Mesothelial cell of epicardium (in vitro differentiated cells): ENCODE measurements at places on chromosomes 7 and 10.

- DNase-seq, result no peak
Measured at GRCh38 chr7:16649196-16649595, 3.2 kb downstream of the BZW2 start.

DNA sequence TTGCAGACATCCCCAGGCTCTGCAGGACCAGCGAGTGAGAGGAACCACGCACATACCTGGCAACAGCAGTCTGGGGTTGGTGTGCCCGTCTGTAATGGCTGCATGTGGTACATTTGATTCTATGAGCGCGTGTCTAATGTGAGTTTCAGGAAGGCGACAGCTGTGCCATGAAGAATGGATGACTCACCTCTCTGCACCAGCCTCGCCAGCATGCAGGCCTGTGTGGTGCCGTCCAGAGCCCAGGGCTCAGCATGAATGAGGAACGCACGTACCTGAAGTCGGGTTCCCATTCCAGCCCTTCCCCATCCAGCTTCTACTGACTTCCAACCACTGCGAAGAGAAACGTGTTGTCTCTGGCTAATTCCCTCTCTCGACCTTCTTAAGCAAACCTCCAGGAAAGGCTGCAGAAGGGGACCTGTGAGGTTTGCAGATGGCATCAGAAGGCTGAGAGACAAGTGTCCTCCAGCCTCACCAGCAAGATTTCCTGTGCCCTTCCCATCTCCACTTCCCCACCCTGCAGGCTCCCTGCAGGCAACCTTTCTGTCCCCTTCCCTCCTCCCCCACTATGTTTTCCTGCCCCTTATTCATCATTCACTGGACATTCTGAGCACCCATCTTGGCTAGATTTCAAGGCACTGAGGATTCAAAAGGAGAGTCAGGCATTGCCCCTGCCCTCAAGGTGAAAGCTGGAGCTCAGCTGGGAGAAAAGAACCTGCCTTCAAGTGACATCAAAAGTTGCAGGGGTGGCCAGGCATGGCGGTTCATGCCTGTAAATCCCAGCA is 54.3 kb downstream of the ASB13 start:
- no peak for DNase-seq

DNA sequence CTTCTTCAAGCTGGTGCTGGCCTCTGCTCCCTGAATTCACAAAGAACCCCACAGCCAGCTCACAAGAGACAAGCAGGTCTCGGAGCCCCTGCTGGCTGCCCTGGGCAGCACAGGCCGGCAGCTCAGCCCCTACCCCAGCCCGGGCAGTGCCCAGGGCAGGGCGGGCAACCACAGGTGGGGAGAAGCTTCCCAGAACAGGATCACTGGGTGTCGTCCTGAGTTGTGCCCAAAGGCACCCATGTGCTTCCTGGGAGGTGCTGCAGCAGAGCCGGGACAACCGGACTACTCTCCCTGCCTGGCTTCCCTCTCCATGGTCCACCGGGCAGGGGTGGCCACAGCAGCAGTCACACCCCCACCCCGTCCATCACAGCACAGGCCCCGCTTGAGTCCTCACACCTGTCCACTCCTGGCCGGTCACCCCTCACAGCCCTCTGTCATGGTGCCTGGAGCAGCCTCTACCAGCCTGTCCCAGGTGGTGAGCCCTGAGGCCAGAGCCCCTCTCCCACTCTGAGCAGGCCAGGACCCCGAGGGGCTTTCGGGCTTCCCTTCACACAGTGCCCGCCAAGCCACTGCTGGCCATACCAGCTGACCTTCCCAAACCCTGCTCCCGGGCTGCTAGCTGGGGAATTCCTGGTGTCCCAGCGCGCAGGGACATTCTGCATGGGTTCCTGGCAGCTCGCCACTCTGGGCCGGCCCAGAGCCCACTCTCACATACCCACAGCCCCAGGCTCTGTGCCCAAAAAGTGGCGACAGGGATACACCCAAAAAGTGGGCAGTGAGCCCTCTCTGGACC is 3.1 kb downstream of the RASGEF1A start:
- no peak for DNase-seq

DNA sequence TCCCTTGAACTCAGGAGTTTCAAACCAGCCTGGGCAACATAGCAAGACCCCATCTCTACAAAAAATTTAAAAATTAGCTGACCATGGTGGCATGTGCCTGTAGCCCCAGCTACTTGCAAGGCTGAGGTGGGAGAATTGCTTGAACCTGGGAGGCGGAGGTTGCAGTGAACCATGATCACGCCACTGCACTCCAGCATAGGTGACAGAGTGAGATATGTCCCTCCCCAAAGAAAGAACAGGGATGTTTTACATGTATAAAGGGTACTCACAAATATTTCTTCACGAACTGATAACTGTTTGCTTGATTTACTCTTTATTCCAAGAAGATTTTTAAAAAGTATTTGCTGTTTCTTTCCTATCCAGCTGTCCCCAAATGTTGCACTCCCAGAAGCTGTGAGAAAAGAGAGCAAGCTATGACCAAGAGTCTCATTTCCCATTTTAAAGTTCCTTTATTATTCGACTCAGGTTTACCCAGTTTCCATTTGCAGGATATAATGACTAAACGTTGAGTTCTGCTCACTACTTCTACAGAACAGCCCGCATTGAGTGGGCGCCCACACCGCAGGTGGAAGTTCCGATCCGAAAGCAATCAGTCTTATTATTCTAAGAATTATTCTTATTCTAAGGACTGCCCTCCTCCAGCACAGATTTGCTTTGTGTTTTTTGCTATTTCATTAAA is 90.7 kb downstream of the APBB1IP start:
- DNase-seq, result no peak

GRCh38 chr7:126394406-126394805 is 858.3 kb downstream of the GRM8 start:
- DNase-seq, result no peak

DNA sequence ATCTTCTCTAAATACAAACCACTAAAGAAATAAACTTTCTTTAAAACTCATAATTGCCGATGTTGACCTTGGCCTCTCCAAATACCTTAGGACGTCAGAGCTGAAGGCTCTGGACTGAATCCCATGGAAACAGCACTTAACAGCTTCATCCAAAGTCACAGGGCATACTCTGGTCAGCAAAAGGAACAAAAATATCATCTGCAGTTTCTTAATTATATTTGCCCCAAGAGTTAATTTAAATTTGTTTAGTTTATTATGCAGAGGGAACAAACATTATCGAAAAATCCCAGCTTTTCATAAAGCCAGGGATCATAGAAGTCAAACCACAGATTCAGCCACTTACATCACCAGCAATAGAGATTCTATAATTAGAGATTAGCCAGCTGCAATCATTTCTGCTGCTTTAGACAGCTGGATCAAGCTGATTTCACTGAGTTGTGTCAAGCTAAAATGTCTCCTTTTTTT is 20.5 kb upstream of the FAM13C start:
- no peak for DNase-seq

GRCh38 chr7:137893143-137893742 is 46.5 kb upstream of the DGKI start:
- DNase-seq, result no peak

DNA sequence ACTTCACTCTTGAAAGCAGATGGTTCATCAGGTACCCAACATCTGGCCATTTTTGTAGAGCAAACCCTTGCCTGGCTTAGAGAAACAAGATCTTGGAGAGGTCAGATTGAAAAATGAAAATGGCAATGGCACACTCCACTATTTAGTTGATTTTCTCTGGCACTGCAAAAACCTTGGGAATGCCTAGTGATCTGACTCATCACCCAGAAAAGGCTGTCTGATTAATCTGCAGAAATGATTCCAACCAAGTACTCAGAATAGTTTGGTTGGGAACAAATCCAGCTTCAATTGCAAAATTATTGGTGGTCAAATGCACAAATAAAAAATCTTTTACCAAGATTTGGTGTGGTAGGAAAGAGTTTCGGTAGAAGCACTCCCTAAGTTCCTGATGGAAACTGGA is 351.2 kb downstream of the PHTF2 start:
- no peak for DNase-seq

DNA sequence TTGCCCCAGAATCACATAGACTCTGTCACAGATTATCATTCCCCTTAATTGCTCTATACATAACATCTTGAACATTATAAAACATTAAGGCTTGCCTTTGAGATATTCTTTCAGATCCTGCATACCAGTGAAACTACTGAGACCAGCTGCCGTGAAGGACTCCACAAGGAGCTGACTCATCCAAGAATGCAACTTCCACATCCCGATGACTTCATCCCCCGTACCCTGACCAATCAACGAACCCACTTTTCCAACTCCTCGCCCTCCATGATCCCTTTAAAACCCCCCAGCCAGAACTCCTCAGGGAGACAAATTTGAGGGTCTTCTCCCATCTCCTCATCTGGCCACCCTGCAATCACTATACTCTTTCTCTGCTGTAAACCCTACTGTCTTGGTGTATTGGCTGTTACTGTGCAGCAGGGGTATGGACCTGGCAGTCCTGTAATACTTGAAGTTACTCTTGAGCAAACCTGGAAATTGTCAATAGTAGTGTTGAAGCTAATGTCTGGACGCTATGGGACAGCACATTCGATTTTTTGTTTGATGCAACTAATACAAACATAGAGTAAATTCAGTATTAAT is 49.8 kb downstream of the HTR5A start:
- no peak for DNase-seq

DNA sequence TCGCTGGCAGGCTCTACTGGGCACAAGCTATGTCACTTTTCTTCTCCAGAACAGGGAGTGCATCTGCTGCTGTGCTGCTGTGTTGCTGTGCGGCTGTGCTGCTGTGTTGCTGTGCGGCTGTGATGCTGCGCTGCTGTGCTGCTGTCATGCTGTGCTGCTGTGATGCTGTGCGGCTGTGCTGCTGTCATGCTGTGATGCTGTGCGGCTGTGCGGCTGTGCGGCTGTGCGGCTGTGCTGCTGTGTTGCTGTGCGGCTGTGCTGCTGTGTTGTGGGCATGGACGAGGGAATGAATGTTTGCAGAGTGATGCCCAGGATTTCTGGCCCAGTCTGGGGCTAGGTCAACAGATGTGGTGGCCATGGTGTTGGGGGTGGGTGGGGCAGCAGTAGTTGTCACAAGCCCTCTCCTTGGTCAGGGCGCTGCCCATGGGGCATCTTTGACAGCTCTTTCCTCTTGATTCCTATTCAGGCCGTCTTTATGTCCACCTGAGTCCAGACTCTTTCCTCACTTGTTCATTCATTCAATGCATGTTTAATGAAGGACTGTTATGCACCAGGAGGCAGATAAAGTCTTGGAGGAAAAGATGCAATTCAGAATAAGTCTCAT is 55.6 kb downstream of the C10orf120 start:
- DNase-seq, result no peak

DNA sequence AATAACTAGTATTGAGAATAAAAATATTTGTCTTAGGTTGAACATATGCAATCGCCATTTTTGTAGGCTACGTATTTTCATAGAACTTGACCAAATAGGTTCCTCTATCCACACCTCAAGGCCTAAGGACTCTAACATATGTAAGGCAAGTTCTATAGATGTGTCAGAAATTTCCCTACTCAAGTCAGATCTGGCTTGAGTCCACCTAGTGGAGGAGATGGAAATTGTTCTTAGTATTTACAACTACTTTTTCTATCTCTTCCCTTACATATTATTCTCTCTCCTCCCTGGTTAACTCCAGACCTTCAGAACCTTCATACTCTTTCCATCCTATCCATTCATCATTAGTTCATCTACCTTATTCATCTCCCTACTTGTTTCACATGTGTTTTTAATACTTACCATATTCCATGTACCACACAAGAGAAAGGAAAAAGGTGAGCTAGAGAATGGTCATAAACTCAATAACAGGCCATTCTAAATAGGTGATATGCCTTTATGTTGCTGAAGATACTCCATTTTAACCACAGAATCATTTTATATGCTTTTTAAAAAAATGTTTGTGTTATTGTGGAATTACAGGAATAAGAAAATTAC is 174.5 kb upstream of the HDAC9 start:
- no peak for DNase-seq

- no peak for DNase-seq
Measured at GRCh38 chr10:71209731-71210541, 2.4 kb upstream of the UNC5B start.

DNA sequence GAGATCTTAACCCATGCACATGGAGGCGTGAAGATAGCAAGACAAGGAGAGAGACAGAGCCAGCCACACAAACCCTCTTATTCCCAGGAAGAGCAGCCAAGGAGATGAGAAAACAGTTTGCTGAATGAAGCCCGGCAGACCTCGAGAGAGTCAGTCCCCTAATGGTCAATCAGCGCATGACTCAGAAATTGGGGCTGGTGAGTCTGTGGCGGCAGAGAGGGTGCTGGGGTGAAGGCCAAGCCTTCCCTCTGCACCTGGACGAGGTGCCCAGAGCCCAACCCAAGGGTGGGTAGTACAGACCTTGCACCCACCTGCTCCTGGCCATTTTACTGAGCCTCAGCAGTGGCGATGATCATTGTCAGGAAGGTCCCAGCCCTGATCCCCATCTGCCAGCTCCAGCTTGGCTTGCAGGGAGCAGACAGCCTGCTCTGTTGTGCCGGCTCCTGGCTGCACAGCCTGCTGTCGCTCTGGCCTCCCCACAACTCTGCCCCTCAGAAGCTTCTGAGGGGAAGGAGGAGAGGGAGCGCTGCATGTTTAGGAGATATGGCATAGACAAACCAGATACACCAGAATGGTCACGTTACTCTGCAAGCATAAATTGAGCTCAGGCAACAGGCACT is 256.6 kb downstream of the RPS24 start:
- DNase-seq, result no peak

GRCh38 chr10:36450380-36450779 is 675.0 kb upstream of the ANKRD30A start:
- DNase-seq, result no peak
